ENCODE measurements at places on chromosomes 6 and 20.
A peak's percentile ranks its signal among the peaks of the same experiment; 100 is the strongest.

DNA sequence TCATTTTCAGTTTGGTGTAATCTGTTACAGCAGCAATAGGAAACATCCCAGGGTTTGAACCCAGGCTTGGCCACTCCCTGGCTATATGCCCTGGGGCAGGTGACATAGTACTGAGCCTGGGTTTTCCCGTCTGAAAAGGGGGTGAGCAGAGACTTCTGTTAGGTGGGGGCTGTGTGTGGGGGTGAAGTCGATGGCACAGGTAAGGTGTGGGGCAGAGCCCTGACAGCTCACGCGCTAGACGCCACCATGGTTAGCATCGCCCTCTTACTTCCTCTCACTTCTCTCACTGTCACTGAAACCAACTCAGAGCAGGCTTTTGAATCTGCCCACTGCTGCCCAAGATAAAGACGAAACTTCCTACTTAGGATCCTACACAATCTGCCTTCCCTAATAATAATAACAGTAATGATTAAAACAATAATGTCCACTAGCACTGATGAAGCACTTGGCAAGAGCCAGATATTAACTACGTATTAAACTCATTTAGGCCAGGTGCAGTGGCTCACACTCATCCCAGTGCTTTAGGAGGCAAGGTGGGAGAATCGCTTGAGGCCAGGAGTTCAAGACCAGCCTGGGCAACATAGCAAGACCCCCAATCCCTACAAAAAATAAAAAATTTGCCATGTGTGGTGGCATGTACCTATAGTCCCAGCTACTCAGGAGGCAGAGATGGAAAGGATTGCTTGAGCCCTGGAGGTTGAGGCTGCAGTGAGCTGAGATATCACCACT, 117.9 kb upstream of the PTPN1 start:
- no peak for DNase-seq

DNA sequence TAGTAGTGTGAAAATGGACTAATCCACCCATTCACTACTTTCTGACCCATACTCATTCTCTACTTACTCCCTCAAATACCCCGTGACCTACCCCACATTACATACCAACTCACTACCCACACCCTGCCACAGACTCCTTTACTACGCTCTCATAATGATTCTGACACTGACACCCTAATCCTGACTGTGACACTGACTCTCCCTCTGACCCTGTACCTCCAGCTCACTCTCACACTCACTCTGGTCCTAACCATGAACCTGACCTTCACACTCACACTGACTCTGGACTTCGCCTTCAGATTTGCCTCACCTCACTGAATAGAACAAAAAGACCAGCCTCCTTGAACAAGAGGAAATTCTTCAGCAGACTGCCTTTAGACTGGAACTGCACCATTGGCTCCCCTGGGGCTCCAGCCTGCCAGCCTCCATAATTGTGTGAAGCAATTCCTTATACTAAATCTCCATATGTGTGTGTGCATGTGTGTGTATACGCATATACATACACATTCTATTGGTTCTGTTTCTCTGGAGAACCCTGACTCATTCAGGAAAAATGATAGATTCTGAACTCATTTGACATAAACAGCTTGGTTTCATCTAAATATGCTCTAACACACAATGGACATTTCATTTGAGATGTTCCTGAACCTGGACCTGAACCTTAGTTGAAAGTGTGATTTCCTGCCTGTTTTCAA, 10.5 kb upstream of the ZNF343 start:
- DNase-seq: peak; percentile 32

- DNase-seq: no peak
Observed at GRCh38 chr6:121338956-121339355, 4.7 kb upstream of the TBC1D32 start.

DNA sequence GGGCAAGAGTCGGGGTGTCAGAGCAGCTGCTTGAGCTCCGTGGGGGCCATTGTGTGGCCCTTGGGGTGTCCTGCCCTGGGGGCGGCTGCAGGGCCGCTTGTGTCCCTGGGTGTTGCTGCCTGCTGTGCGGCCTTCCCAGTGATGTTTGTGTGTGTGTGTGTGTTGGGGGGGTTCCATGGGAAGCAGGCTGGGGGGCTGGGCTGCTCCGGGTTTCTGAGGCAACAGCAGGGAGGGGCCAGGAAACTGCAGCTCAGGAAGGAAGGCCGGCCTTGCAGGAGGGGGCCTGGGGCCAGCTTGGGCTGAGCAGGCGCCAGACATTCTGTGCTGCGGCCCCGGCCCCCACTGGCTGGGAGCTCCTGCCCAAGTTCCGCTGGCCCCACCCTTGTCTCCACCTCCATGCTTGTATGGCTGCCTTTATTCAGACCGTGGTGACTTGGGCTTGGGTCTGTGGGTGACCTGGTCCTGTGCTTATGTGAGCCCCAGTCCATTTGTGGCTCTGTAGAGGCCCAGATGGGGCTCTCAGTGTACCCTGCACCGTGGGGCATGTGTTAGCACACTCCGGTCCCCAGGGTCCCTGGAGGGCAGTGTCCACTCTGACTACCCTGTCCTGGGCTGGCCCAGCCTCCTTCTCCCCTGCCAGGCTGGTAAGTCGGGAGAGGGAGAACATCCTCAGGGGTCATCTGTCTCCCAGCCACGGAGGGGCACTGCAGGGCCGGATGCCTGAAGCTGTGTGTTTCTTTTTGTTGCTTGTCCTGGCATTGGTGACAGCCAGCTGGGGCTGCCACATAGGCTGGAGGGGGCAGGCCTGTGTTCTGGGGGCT, 4.6 kb upstream of the SOX18 start:
- no peak for DNase-seq

- DNase-seq: no peak
Observed at GRCh38 chr6:149513915-149514314, 29.1 kb upstream of the ZC3H12D start.

DNA sequence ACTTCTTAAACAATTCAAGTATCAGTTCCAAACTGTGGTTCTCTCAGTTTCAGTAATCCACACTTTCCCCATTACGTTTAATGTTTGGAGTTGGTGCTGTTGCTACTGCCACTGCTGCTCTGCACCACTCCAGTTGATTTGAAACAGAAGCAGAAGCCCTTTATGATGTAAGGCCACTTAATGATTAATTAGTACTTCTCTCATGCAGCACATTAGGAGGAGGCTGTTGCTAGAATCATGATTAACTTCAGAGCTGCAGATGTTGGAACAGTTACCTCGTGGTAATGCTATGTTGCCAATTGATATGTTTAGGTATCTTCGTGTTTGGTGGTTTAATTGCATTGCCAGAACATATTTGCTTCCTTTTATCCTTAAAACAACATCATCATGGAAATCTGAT, 986.2 kb upstream of the CITED2 start:
- DNase-seq: no peak

DNA sequence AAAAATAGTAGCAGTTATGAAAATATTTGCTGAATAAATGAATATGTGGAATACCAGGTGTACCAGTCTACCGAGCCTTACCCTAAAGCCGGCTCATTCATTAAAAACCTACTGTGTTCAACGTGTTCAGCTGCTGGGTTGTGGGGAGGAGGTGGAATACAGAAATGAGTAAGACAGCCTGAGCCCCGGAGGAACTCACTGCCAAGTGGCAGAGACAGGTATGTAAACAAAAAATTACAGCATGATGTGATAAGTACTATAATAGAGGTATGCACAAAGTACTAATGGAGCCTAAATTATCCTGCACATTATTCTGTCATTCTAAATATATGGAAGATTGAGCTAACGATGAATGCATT, 6.8 kb upstream of the ADTRP start:
- DNase-seq: no peak

- no peak for DNase-seq
Observed at GRCh38 chr6:168216751-168217191, 102.8 kb downstream of the DACT2 start.

GRCh38 chr20:40966103-40966502, 62.5 kb upstream of the TOP1 start:
- DNase-seq: no peak

DNA sequence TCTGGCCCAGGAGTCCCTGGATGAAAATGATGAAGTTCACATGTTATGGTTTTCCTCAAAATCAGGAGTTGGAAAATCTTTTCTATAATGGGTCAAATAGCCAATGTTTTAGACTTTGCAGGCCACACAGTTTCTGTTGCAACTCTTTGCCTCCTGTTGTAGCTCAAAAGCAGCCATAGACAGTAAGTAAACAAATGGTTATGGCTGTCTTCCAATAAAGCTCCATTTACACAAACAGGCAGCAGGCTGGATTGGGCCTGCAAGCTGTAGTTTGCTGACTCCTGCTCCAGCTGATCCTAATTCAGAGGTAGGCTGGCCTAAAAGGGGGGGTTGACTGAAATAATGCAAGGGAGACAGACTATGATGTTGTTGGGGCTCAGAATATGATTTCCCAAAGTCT, 33.0 kb downstream of the METTL24 start:
- peak; percentile 36 for DNase-seq

DNA sequence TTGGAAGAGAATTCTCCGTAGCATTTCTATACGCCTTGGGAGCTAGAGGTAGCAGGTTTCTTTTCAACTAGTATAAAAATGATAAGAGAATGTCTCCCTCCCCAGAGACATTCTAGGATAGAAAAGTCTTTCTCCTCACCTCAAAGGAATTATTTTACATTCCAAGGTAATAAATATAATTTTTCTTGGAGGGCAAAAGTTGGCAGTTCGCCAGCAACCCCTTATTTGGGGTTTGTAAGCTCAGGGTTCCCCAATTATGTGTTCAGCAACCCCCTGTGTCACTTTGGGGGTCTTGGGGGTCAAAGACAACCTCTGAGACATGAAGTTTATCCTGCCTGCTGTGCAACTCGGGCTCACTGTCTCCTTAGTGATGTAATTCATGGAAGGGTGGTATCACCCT, 58.3 kb downstream of the THEMIS start:
- DNase-seq: no peak

- DNase-seq: no peak
Observed at GRCh38 chr20:35446356-35447078, 8.5 kb upstream of the GDF5 start.

GRCh38 chr20:22861231-22861980, 173.7 kb upstream of the SSTR4 start:
- no peak for DNase-seq

- no peak for DNase-seq
Observed at GRCh38 chr6:86765211-86765610, 172.1 kb upstream of the HTR1E start.

GRCh38 chr6:163903541-163903940, 489.0 kb downstream of the QKI start:
- DNase-seq: no peak

DNA sequence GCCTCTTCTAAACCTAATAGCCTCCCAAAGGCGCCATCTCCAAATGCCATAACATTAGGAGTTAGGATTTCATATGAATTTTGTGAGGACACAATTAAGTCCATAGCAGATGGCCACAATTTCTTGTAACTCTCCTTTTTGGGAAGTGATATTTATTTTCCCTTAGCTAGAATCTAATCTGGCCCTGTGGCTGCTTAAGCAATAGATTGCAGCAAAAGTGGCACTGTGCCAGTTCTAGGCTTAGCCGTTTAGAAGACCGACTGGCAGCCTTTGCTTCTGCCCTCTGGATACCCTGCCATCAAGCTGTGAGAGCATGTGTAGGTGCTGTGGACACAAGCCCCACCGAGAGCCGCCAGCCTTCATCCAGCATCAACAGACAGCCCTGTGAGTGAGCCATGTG, 15.9 kb upstream of the ADGB start:
- DNase-seq: no peak

- no peak for DNase-seq
Observed at GRCh38 chr6:767755-768512, 75.0 kb upstream of the EXOC2 start.

GRCh38 chr6:121492536-121492935, 57.1 kb downstream of the GJA1 start:
- DNase-seq: no peak

- DNase-seq: no peak
Observed at GRCh38 chr20:58921564-58921963, 59.5 kb upstream of the NELFCD start.

DNA sequence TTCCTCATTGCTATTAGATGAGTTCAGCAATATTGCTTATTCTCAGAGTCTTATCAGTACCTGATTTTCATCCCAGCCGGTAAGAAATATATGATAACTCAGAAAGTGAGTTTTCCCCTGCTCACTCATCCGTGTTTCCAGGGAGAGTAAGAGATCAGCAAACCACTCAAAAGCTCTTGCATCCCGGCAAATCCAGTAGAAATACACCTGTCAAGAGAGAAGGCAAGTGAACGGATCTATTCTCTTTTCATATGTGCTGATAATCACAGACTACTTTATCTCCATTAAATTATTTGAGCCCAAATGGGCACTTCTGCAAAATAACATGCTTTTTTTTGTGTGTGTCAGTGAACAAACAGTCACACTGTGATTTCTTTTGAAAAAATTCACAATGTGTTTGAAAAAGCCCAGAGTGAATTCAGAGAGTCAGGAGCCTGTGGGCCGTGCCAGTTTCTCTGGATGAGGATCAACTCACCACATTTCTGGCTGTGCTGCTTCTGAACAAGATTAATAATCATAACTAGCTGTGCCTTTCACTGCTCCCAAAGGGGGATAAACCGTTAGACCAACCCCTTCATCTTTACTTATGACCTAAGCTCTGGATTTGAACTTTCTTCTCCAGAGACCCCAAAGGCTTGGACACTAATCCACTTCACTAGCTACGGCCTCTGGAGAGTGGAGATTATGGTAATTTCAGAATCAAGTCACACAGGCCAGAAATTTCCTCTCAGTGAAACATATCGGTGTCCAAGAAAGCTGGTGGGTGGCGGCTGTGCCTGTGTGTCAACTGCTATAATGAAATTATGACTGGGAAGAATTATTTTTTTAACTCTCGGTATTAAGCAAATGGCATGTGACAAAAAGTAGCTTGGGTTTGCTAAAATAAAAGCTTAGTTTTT, 44.2 kb downstream of the NOX3 start:
- DNase-seq: no peak

DNA sequence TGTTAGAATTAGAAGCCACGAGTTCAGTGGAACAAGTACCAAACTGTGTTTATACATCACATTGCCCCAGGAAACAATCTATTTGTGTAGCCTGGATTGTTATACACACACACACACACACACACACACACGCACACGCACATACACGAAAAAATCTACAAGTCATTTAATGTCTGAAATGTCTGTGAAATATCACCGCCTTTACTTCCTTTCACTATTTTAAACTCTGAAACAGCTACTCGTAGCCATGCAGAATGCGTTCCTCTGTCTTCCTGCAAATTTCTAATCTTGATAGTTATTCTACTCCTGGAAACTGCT, 84.4 kb upstream of the SCAF8 start:
- no peak for DNase-seq

GRCh38 chr6:107819964-107820337, 4.2 kb downstream of the SCML4 start:
- no peak for DNase-seq

DNA sequence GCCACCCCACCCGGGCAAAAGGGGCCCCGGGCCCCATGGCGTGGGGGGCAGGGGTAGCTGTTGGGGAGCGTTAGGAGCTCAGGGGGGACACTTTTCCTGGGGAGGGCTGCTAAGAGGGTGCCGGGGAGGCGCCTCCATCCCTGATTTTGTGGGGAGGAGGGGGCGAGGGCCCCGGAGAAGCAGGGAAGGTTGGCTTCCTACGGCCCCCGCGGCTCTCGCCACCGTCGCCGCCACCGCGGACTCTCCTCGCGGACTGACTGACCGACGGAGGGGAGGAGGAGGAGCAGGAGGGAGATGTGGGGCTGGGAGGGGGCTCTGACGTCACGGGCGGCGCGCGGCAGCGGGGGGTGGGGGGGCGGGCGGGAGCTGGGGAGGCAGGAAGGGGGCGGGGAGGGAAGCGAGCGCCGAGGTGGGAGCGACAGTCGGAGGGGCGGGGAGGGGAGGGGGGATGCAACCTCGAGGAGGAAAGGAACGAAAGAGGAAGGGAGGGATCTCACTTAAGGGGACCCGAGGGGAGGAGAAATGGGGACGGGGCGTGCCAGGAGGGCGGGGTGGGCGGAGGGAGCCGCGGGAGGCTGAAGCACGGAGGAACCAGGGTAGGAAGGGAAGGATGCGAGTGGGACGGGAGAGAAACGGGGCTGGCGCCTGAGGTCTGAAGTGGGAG, 5.1 kb downstream of the GABBR1 start:
- peak; percentile 64 for DNase-seq
